ENCODE measurements at places on chromosomes 5 and 9.

GRCh38 chr9:36876056-36876455 is 158.0 kb downstream of the PAX5 start:
- no peak for DNase-seq

- DNase-seq = no peak
These were observed 40.8 kb upstream of the HMHB1 start for GRCh38 chr5:143771189-143771588.

- DNase-seq = no peak
These were observed 72.4 kb downstream of the CDH12 start for GRCh38 chr5:22780756-22781155.

DNA sequence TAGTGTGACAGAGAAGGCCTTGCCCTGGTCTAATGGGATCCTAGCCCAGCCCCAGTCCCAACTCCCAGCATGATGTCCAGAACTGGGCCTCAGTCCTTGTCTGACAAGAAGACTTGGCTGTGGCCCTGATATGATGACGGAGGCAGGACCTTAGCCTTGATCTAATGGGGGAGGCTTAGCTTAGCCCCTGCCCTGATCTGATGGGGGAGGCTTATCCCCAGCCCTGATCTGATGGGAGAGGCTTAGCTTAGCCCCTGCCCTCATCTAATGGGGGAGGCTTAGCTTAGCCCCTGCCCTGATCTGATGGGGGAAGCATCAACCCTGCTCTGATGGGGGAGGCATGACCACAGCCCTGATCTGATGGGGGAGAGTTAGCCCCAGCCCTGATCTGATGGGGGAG is 3.7 kb downstream of the PKN3 start:
- no peak for DNase-seq

- no peak for DNase-seq
These were observed 66.0 kb downstream of the FRMD3 start for GRCh38 chr9:83472221-83472665.

DNA sequence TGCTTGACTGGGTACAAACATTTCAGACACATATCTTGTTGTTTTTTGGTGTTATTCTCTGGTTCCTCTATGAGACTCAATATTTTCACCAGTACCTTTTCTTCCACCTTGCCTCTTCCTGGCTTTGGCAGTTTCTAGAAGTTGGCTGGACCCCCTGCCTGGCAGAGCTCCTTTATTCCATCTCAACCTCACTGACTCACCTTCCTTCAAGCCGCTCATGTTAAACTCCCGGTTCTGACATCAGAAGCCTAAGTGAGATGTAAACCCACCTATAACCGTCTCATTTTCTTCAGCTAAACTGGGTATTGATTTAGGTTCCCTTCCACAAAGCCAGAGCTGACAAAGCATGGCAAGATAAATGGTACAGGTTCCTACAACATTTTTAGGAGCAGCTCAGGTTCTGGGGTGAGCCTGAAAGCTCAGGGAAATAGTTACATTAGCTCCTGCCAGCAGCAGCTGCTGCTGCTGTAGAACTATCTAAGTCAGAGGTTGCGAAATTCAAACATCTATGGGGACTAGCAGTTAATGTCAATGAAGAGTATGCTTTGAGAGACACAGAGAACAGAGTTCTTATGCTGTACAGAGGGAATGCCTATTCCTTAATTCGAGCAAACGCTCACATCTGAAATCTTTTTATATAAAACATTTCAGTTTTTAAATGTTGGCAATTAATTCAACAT is 197.1 kb upstream of the NR3C1 start:
- no peak for DNase-seq

- no peak for DNase-seq
These were observed 268.5 kb downstream of the ARRDC3 start for GRCh38 chr5:91114658-91115057.

- no peak for DNase-seq
These were observed 43.4 kb upstream of the PAM start for GRCh38 chr5:102711525-102712385.

DNA sequence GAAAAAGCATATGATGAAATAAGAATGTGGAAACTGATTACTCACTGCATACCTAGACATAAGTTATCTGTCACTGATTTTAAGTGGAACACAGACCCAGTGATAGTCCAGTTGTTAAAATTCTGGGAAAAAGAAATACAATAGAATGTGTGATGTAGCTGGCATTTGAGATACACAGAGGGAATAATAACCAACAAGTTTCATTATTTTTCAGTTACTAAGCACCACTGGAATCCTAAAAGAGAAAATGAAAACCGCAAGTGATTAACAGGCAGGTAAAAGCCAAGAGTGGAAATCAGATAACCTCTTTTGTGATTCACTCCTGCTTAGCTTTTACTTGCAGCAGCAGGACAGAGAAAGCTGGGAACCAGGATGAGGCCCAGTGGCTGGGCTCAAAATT is 994.0 kb upstream of the SEMA6A start:
- no peak for DNase-seq
